ENCODE measurements at places on chromosomes 11 and 22.

DNA sequence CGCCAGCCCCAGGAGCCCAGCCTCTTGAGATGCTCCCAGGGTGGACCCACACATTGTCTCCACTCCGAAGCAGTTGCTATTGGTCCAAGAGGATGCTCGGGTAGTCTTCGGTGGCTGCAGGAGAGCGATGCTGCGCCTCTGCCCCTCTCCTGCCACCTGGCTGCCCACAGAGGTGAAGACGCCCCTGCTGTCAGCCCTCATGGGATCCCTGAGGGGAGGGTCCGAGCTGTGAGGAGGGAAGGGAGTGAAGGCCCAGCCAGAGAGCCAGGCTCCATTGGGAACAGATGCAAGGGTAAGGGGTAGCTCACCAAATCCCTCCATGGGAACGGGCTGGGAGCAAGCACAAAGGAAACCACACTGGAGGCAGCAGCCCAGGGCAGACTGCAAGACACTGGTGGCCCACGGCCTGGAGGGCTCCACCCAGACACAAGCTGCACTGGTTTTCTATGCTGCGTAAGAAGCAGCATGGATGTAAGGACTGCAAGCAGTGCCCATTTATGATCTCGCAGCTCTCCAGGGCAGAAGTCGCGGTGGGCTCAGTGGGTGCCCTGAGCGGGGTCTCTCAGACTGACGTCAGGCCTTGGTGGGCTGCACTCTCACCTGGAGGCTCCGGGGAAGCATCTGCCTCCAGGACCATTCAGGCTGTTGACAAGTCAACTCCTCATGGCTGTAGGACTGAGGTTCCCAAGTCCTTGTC, 15.7 kb downstream of the TSPAN32 start:
- DNase-seq, result no peak

- no peak for DNase-seq
Measured at GRCh38 chr11:122898799-122899198, 16.2 kb downstream of the JHY start.

DNA sequence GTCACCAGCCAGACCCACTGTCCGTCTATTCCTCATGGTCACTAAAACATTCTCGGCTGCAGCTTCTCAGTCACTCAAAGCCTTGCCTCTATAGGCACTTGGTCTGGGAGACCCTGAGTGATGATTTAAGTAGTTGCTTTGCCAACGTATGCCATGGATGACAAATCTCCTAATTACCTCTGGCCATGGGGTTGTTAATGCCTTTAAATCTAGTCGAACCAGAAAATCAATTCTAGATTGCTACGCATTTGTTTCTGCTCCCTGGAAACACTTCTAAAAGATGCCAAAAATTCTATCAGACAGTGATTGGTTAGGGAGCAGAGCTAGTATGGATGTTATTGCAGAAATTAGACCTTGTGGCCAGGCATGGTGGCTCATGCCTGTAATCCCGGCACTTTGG, 57.0 kb upstream of the RTL6 start:
- no peak for DNase-seq

- DNase-seq, result no peak
Measured at GRCh38 chr11:73651661-73652045, 5.3 kb downstream of the PLEKHB1 start.

- no peak for DNase-seq
Measured at GRCh38 chr11:31826536-31827438, 15.7 kb upstream of the PAX6 start.

- DNase-seq, result no peak
Measured at GRCh38 chr11:121780971-121781370, 328.2 kb upstream of the SORL1-AS1 start.

- peak; percentile 58 for DNase-seq
Measured at GRCh38 chr22:21646608-21647590, 4.8 kb downstream of the SDF2L1 start.

GRCh38 chr11:132451942-132452601, 1080.2 kb downstream of the OPCML start:
- no peak for DNase-seq

DNA sequence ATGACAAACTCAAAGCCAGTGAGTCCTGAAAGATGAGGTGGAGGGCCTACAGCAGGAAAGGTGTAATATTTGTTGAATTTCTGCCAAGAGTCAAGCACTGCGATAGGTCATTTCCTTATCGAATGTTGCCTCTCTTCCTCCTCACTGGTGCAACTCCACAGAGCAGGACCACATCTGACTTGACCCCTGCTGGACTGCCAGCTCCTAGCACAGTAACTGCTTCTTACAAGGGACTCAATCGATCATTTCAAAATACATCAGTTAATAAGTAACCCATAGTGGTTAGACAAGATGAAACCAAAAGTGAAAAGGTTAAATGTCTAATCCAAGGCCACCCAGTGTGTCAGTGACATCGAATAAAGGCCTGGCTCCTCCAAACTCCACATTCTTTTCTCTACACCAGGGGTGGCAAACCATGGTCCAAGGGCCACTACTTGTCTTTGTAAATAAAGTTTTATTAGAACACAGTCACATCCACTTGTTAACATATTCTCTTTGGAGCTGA, 98.5 kb upstream of the CSNK2A3 start:
- no peak for DNase-seq

GRCh38 chr11:6025056-6025455, 5.5 kb downstream of the OR56A1 start:
- no peak for DNase-seq

- DNase-seq, result no peak
Measured at GRCh38 chr11:69089258-69089657, 40.5 kb downstream of the TPCN2 start.

DNA sequence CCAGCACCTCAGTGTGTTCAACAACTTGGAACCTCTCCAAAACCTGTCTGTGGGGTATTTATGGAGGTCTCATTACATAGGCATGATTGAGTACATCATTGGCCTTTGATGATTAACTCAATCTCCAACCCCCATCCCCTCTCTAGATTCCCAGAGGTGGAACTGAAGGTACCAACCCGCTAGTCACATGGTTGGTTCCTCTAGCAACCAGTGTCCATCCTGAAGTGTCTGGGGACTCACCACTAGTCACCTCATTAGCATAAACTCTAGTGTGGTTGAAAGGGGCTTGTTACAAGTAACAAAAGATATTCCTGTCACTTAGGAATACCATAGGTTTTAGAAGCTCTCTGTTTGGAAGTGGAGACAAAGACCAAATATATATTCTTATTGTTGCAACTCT, 40.3 kb downstream of the SIK2 start:
- DNase-seq, result no peak

- no peak for DNase-seq
Measured at GRCh38 chr22:50261615-50262459, at the start of gene MAPK12. TSS of gene MAPK12 (minus strand) at chr22:50261683. CDS start at chr22:50261509, 174 bp downstream.

GRCh38 chr22:31139866-31140716, at the start of gene PLA2G3:
TSS of gene PLA2G3 (minus strand) at chr22:31140508. CDS start at chr22:31140354, 154 bp downstream.
- no peak for DNase-seq

DNA sequence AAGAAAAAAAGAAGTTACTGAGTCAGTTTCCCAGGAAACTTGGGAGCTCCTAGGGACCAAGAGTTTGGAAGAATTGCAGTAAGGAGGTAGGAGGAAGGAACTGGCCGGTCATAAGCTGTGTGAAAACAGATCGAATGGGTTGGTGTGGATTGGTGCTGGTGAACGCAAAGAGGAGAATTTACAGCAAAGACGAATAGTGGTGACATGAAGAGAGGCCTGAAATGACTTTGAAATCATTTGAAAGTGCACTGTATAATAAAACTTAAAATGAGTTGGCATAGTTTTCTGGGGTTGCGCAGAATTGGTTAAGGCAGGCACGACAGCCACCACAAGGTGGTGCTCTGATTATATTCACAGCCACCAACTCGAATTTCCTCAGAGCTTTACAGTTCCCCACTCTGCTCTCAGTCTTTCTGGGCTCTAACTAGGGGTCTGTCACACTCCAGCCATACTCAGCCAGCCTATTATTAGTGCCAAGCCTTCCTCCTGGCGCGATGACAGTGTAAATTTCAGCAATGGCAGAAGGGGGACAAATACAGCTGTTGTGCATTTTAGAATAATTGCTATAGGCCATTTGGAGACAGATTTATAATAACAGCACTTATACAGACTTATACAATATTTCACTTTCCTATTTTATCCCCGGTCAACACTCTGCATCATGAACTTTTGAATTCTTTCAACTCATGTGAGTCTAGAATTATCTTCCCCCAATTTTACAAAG, 8.3 kb upstream of the HTR3B start:
- DNase-seq, result no peak

DNA sequence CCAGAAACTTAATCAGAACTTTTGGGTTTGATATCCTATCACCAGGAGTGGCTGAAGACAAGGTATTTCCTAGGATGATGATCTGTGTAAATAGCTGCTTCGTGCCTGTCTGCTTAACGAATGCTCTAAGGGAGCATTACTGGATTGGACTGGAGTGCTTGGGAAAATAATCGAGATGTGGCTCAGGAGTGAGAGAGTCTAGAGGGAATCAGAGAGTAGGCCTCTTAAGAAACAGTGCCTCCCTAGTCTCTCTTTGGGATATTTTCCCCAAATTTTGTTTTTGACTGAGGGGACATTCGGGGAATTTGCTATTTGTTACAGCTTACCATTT, 2.5 kb downstream of the MAML2 start:
- no peak for DNase-seq

DNA sequence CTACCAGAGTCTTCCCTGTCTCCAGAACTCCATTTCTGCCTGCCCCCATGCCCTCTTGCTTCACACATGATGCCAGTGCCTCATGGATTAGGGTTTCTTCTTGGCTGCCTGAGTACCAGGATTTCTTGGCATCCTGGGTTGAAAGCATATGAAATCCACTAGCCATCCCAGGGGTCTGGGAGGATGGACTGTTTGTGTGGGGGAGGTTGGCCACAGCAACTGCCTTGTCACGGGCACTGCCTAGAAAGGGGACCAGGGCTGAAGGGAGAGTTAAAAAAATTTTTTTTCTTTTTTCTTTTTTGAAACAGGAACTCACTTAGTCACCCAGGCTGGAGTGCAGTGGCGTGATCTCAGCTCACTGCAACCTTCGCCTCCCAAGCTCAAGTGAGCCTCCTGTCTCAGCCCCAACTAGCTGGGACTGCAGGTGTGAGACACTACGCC, 4.2 kb downstream of the USP35 start:
- no peak for DNase-seq

DNA sequence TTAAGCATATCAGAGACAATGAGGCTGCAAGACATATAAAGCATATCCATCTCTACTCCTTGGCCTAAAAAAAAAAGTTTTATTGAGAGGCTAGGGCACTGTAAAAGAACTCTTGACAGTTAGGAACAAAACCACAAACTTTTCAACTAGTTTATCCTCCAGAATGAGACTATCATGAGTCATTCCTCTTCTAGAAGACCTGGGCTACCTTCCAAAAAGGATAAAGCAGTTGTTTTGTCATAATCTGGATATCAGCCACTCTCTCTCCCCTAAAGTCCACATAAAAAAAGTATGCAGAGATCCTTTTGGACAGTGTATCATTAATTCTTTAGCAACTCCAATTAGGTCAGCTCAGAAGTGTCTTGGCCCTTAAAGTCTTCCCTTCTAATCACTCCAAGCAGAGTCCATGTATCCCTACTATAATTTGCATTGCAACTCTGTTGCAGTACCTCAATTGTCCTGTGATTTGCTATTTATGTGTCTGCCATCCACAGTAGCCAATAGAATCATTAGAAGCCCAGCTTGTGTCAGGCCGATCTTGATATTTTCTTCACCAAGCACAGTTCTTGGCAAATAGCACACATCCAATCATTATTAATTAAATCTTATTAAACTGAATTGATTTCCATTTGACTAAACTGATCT, 10.4 kb downstream of the OR51T1 start:
- no peak for DNase-seq

- DNase-seq, result no peak
Measured at GRCh38 chr22:44689173-44689572, 12.8 kb upstream of the PRR5 start.

GRCh38 chr11:131902421-131902820, 532.0 kb downstream of the NTM start:
- no peak for DNase-seq

- no peak for DNase-seq
Measured at GRCh38 chr11:33248416-33248971, 8.7 kb upstream of the HIPK3 start.

GRCh38 chr11:12577725-12578644, 96.2 kb upstream of the TEAD1 start:
- no peak for DNase-seq

- no peak for DNase-seq
Measured at GRCh38 chr11:41789376-41789775, 329.9 kb upstream of the LRRC4C start.

DNA sequence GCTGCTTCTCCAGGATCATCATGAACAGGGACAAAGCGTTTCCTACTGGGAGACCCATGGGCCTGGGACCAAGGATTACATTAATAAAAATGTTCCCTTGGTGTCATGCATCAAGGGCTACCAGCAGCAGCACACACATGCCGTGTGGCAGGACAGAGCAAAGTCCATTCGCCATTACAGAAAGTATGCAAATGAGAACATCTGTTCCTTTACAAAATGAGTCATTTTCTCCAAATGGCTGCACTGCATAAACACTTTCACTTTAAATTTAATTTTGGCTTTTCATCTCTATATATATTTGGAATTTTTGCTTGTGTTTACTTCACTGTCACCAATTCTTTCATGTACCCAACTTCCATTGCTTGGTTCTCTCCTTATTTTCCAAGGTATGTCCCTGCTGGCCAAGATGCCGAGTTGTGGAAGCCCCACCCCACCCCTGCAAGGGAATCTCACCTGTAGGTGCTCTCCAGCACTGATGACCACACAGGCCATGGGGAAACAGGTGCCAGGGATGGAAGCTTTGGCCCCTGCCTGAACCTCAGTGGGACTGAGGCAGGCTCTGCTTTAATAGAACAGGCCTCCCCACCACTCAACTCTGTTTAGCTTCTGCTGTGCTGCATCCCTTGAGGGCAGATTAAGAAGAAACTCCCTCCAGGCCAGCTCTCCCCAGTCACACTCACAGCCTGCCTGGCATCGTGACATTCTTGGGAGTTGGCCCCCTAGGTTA, 15.6 kb upstream of the GNAZ start:
- DNase-seq, result no peak

DNA sequence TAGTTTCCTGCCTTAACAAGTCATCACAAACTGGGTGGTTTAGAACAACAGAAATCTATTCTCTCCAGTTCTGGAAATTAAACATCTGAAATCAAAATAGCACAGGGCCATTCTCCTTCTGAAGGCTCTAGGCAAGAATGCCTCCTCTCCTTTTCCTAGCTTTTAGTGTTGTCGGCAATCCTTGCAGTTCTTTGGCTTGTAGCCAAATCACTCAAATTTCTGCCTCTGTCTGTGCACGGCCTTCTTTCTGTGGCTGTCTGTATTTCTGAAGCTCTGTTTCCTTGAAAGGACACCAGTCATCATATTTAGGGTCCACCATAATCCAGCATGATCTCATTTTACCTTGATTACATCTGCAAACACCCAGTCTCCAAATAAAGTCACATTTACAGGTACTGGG, 795.5 kb downstream of the METTL15 start:
- no peak for DNase-seq

DNA sequence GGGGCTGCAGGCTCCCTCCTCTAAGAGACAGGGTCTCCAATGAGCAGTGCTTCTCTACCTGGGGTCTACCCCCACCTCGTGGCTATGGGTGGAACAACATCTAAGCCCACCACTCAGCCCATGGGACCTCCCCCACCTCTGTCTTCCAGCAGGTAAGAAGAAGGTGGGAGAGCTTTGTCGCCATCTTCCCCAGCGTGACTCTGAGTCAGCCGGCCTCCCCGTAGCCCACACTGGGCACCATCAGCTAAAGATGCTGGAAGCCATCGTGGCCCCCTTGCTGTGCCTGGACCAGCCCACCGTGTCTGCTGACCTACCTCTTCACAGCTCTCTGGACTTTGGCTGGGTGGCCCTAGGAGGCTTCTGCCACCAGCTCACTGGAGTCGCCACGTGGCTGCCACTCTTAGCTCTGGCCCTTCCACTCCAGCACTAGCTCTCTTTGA, 944 bp downstream of the C11orf86 start:
- no peak for DNase-seq
